Stomach (tissue), 19 donors: ENCODE measurements at places on chromosomes 16 and 17. TPM values are rescaled to one million over a fixed set of nuclear protein-coding genes. Genes with fewer than 3 reads are reported as not detected.

The NPTX1 gene
- total RNA-seq = 7.8 TPM

The PLXDC1 gene
- total RNA-seq = 4.2 TPM

The ELMO3 gene
- total RNA-seq = 57.2 TPM

GRCh38 chr16:30558789-30559377 is 709 bp upstream of the ZNF764 start:
- no peak for DNase-seq

DNA sequence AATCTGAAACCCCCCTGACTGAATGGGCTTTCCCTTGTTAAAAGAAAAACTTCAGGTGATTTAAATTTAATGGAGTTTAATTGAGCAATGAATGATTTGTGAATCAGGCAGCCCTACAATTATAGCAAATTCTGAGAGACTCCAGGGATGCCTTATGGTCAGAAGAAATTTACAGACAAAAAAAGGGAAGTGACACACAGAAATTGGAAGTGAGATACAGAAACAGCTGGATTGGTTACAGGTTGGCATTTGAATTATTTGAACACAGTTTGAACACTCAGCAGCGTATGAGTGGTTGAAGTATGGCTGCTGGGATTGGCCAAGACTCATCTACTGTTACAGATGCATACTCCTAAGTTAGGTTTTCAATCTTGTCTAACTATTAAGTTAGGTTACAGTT is 19.0 kb upstream of the CPHXL start:
- no peak for DNase-seq

The CENPX gene
- total RNA-seq = 160 TPM

The NPIPB6 gene
- not detected for total RNA-seq
